ENCODE measurements at places on chromosomes 11 and 22. TPM values are rescaled to one million over a fixed set of nuclear protein-coding genes. Genes with fewer than 3 reads are reported as not detected.

GRCh38 chr22:22930571-22931556 is 43.2 kb downstream of the IGLL5 start:
- DNase-seq = no peak

DNA sequence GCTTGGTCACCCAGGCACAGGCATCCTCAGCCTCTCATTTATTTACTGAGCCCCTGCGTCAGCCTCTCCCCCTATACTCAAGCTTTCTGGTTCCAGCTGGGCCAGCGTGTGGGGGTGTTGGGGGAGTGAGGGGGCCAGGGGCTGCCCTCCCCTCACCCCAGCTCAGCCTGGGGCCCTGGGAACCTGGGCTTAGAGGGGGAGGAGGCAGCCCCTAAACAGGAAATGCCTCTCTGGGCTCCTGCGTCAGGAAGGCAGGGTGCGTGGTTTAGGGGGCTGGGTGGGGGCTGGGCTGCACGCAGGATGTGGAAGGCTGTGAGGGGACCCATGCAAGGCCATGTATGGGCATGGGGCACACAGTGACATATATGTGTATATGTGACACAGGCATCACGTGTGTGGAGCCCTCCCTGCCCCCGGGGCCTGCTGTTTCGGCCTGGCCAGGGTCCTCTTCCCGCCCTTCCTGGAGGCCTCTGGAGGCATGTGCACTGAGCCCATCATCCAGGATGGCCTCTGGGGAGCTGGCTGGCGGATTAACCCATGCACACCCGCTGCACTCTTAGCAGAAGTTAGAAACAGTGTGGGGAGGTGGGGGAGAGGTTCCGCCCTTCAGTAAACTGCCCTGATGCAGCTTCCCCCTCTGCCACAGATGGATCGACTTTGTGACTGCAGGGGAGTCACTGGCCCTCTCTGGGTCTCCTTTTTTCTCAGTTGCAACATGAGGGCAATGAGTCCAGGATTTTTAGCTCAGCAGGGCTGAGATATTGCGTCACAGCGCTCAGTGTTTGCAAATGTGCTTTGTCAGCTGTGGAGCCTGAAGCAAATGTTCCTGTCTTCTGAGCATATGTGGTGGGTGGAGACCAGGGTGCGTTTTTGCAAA is 1.1 kb upstream of the CD248 start:
- no peak for DNase-seq

GRCh38 chr22:32862083-32862482 is 60.6 kb downstream of the TIMP3 start:
- no peak for DNase-seq

The GLYATL2 gene
- total RNA-seq = not detected

The C1QTNF5 gene
- 101 TPM for total RNA-seq

The DDTL gene
- total RNA-seq = 0.99 TPM

The ZNF70 gene
- total RNA-seq = 2.6 TPM
